ENCODE measurements at places on chromosomes 1 and 21.
A peak's percentile ranks its signal among the peaks of the same experiment; 100 is the strongest.

- DNase-seq = no peak
Observed at GRCh38 chr1:197319631-197320030, 51.6 kb downstream of the CRB1 start.

DNA sequence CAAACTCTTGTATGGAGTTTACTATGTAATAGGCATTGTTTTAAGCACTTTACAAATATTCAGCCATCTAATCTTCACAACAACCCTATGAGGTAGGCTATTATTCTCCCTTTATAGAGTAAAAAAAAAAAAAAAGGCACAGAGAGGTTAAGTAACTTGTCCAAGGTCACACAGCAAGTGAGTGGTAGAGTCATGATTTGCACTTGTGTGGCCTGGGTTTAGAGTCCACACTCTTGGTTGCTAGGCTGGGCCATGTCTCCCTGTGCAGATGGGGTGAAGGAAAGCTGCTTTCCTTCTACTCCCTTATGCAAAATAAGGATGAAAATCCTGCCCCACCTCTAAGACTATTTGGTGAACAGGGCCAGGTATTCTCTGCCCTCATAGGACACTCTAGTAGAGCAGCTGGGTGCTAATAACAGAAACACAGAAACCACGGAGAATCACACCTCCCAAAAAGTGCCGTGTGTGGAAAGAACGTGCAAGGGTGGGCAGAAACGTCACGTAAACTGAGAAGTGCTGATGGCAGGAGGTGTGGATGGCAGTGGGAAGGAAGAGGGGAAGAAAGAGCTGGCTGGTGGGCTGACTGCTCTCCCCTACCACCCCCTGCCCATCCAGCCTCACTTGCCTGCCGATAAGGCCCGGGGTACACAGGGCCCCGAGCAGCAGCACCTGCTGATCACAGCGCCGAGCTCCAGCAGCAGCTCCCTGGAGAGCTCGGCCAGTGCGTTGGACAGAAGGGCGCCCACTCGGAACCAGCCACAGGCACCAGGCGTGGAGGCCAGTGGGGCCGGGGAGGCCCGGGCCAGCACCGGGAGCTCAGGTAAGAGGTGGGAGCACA, 28.3 kb upstream of the VPS13D start:
- no peak for DNase-seq

DNA sequence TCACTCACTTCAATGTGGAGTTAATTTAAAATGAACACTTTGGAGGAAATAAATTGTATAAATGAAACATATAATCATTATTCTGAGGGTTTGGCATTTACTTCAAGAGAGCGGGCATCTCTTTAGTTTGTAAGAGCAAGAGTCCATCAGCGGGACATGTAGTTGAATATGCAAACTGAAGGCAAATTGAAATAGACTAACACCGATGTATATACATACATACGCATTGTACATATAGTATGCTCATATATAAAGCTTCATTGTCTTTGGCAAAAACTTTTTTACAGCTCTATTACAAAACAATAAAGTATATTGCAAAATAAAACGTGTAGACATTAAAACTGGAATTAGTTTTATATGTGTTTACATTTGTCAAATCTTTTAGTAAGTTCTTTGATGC, 328.9 kb downstream of the LTN1 start:
- no peak for DNase-seq

DNA sequence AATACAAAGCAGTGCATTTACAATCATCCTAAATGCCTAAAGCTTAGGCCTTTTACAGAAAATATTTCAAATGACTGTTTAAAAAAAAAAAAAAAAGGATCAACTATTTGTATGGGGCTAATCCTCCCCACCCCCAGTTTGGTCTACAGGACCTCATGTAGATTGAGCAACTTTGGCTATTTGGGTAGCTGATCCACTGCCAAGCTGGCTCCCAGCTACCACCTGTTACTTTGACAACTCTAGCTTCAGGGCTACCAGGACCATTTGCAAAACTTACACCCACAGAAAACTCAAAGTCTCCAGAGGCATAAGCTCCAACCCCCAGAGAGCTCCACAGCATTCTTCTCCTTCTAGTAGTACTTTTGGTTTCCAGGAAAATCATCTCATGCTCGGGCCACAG, 29.4 kb downstream of the JAK1 start:
- DNase-seq = peak; percentile 39

GRCh38 chr1:211639475-211640300, 35.7 kb downstream of the NEK2 start:
- DNase-seq = no peak

GRCh38 chr1:183323849-183324683, 94.1 kb downstream of the NMNAT2 start:
- no peak for DNase-seq

DNA sequence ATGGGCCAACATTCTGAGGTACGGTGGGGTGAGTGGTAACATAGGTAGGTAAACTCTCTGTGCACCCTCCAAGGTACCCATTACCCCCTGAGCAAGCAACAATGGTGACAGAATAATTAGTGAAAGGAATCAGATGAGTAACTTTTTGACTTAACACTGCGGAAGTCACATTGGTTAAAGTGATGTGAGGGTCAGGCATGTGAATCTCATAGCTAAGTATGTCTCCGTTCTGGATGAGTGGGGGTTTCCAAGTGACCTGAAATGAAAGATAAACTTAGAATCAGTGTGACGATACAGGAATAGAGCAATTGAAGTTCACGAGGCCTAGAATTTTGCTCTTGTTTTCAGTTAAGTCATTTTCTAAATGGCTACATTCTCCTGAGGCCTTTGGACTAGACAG, 311.7 kb downstream of the KCTD3 start:
- DNase-seq = no peak

DNA sequence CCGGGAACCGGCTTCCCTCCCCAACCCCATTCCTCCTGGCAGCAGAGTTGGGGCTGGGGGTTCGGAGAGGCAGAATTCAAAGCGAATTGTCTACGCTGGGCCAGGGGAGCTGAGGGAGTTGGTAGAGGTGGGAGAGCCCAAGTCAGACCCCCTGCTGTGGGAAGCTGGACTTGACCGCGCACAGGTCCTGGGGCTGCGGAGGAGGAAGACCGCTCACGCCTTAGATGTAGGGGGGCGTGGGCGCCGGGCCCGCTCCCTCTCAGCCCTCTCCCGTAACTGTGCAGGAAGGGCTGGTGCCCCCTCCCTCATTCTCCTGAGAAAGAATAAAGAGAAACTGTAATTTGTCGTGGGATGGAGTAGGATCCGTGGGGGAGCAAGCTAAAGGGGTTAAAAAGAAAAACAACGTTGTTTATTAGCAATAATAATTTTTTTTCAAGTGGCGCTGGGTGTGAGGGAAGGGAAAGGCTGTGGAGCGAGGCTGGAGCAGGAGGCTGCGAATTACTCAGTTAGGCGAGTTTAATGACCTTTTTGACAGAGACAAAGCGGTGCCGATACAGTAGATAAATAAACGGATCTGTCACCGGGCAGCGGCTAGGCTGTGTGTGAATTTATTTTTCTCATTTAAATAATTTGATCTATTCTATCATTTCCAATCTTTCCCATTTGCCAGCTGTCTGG, 838 bp upstream of the GRIK3 start:
- no peak for DNase-seq

GRCh38 chr1:33719771-33720670, 143.9 kb upstream of the HMGB4 start:
- DNase-seq = no peak

DNA sequence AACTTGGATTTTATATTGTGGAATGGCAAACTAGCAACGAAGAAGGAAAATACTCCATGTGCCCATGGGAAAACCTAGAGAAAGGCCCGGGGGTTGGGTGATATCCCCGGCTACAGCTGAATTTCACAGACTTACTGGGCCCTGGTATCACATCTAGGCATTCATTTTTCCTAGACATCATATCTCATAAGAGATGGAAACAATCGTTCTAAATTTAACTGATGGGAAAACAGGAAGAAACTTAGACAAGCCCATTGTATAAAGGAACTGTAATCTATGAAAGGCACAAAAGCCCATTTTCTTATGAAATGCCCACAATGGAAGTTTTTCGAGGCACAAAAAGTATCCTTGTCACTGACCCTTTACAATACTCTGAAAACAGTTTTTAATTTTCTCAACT, 407.9 kb upstream of the LYPLAL1 start:
- DNase-seq = no peak

- DNase-seq = no peak
Observed at GRCh38 chr1:119141020-119141424, 569 bp upstream of the WARS2 start.

DNA sequence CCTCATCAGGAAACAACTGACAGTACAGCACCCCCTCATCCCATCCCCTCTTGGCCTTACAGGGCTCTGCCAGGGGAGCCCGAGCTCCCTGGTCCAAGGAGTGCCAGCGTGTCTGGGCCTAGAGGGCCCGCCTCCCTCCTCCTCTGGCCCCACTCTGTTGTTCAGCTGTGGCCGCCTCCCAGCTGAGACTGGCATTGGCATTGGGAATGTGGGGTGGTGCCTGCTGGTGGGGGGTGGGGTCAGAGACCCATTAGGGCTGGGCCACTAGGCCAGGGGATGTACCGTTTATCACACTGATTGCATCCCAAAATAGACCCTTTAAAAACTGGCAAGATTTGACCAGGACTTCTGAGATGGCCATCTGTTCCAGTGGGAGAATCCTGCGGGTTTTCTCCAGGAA, 1.4 kb downstream of the LDLRAP1 start:
- DNase-seq = peak; percentile 55

- DNase-seq = no peak
Observed at GRCh38 chr1:113391649-113392271, 1.4 kb downstream of the MAGI3 start.

DNA sequence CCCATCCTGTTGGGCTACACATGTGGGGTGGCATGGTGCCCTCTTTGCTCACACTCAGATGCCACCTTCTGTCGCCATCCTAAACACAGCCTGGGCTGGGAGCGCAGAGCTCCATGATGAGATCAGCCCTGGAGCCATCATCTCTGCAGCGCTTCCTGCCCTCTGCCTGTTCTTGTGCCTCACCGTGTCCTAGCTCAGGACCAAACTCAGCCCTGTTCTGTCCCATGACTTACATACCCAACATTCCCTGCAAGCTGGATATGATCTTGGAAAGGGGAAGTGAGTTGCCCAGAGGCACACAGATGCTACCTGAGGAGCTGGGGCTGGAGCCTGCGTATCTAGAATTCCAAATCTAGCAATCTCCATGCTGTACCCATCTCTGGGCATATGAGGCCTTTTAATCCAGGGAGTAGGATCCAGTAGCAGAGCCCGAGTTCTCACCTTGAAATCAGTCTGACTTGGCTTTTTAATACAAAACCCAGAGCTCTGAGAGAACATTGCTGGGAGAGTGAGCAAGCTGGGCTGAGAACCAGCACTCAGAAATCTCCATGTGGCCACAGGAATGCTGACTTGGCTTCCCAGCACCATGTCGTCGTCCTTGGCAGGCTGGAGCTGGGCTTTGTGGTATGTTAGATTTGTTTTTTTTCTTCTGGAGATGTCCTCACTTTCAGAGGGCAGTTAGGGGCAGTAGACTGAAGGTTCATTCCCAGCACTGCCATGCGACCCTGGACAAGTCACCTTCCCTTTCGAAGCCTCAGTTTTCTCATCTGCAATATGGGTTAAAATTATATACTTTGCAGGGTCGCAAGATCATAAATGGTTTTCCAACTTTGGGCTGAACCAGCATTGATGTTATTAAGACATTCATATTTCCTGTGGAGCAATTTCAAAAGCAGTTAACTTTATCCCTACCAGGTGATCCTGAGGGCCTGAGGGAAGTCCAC, 2.6 kb downstream of the ALPL start:
- DNase-seq = peak; percentile 75

DNA sequence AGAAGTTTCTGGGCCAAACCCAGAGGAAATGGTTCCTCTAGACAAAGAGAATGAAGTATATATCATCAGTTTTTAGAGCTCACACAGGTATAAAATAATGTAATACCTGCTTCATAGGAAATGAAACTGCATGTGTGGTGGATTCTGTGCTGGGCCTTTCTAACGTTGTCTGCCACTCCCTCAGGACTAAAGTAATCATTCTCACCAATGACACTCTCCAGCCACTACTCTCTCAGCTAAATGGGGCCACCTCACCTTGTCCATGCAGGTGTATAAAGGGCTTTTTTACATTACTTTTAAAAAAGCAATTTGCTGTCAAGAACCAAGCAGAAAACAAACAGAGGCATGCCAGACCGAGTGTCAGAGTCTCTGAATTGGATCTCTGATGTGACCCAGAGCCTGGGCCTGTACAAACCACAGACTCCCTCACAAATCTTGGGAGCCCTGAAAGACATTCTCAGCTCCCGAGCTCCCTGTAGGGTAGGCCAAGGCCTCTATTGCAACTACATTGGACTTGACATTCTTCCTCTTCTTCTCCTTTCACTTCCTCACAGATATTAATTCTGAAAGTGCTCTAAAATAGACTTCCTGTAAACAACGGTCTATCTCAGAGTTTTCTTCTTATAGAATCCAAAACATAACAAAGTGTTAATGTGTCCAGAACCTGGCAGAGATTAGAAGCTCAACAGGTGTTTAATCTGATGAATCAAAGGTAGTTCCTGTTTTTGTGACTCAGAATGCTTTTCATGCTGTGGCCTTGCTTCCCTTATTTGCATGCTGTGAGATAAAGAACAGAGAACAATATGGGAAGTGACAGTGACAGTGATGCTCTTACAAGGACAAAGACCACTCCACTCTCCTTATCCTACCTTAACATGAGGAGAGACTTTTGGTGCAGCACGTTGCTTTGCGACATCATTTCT, 8.6 kb downstream of the AIM2 start:
- DNase-seq = no peak

DNA sequence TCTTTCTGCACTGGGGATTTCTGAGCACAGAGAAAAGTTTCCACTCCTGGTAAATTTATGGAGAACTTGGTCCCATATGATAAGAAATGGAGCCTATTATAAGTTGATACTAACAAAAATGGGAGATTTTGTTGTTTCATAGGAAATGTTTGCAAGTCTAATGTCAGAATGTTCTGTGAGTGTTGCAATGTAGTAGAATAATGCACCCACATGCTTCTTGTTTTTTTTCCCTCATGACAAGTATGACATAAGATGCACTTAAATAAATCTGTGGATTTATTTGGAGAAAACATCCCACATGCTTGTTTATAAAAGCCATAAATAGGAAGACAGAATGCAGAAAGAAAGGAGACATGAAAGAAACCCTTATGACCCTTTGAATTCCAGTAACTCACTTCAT, 50.8 kb upstream of the KCNJ6 start:
- DNase-seq = no peak

DNA sequence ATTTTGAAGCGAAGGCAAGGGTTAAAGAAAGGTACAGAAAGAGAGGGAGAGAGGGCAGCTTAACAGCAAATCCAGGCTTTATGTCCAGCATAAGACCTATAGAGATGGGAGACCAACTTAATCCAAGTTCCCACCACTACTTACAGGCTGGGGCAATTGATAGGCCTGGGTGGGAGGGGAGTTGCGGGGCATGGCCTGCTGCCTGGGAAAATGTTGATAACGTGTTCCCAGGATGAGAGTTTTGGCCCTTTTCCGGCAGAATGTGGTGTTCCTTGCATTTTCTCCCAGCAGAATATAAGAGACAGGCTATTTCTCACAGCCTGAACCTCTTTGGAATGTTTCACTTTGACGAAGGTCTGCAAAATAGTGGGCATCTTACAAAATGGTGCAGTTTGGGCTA, 34.9 kb upstream of the PLA2G5 start:
- DNase-seq = no peak
